AML-193 (cell line): ENCODE measurements at places on chromosomes 13 and 19.
A peak's percentile ranks its signal among the peaks of the same experiment; 100 is the strongest.

DNA sequence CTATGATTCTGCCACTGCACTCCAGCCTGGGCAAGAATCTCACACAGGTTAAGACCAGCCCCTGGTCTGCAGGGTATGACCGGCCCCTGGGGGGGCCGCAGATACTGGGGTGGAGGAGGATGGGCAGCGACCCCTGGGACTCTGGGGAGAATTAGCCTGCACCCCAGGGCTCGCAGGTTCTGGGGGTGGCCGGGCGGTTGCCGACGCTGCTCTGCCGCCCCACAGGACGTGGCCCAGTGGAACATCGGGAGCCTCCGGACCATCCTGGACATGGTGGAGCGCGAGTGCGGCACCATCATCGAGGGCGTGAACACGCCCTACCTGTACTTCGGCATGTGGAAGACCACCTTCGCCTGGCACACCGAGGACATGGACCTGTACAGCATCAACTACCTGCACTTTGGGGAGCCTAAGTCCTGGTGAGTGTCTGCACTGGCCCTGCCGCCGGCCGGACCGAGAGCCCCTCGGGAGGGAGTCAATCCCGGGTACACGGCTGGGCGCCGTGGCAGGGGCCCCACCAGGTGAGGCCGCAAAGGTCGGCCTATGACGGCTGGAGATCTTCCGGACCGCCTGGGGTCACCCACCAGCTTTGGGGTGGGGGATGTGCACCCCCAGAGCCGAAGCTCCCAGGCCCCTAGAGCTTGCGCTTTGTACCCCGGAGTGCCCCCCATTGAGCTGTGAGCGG, 78.5 kb downstream of the KDM4B start:
- no peak for DNase-seq

DNA sequence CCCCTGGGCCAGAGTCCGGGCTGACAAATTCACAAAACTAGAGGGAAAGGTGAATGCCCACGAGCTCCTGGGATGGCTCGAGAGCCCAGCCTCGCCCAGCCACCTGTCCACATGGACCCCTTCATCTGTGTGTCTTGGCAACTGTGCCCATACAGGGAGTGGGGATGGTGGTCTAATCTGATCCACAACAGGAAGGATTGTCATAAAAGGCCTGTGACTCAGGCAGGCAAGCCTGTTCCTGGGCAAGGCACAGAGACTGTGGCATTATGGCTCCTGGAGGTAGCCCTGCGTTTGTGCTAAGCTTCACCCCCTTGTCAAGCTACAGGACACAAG, 20.0 kb downstream of the CAPS start:
- DNase-seq: no peak

DNA sequence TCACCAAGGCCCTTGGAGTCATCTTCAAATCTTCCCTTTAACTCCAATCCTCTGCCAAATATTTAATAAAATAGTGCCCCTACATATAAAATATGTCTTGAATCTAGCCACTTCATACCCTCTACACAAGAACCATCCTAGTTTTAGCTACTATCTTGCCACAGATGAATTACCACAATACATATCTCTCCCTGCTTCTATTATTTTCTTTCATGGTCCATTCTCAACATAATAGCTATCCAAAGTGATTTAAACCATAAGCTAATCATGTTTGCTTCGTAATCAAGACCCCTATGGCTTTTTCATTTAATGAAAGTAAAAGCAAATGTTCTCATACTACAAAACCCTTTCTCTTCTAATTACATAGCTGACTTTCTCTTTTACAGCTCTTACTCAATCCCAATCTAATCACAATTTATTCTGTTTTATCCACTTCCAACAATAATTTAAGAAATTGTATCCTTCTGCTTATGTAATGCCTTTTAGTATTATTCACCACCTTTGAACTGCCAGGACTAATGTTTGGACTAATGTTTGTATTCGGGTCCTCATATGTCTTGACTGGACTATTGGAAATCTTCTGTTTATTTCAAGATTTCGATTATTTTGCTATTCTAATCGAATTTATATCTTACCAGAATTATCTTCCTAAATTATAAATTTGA, 412.0 kb downstream of the SLITRK1 start:
- no peak for DNase-seq

- peak; percentile 59 for DNase-seq
These were observed 922 bp downstream of the EBPL start for GRCh38 chr13:49690133-49690994.

DNA sequence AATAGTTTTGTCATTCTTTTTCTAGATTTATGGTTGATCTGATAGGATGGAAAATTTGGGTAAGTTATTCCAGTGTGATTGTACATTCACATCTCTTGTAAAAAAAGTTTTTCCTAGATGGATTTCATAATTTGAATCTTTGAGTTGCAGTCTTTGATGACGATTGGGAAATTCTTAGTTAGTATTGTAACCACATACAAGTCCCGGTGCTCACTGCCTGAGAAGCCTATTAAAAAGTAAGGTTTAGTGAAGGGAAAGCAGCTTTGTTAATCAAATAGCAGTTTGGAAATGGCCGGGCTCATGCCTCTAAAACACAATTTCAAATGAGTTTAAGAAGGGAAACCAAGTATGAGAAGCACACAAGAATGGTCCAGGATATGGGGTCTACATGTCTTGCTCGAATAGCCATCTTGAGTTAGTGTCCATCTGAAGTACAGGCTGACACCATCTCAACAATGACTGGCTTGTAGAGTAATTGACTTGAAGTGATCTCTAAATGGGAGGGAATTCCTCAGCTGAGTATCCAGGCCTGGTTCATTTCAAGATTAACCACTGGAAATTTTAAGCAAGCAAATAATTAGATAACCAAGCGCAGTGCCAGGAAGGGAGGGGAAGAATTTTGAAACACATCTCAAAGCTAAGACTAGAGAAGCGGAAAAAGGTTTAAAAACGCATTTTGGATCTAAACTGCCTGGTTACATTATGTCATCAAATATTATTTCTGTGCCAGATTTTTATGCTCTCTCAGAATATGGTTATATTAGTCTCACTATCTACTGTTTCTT, 1145.6 kb upstream of the MIR17HG start:
- DNase-seq: no peak

DNA sequence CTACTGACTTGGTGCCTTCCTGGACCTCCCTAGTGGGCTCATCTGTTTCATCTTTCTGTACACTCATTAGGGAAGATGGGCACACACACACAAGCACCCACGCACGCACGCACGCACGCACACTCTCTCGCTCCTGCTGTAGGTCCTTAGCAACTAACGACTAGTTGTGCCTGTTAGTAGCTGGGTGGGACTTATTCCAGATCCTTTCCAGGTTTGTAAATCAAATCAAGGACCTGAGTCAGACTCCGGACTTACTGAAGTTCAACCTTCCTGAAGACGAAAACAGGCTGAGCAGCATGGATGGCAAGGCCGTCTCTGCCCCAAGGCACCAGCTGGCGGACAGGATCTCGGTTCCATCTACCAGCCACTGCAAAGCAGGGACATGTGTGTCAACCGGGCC, 76.2 kb downstream of the SLC15A1 start:
- DNase-seq: no peak

GRCh38 chr19:58346961-58347929, 6.0 kb downstream of the A1BG start:
- DNase-seq: peak; percentile 27
